PC-9 (cell line): ENCODE measurements at places on chromosomes 4 and X.

- DNase-seq: no peak
Measured at GRCh38 chrX:40391662-40392061, 189.1 kb upstream of the ATP6AP2 start.

DNA sequence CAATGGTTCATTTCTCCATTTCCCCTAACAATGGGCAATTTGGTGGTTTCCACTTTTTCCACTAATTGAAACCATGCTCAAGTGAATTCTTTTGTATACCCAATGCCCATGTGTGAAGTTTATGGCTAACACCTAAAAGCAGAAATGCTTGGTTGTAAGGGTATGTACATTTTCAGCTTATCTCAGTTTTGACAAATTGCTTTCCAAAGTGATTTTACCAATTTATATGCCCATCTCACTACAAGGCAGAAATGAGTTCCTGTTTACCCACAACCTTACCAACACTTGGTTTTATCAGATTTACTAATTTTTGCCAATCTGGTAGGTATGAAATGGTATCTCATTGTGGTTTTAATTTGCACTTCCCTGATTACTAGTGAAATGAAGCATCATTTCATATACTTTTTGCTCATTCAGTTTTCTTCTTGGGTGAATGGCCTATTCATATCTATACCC lies 14.8 kb downstream of the GPR34 start:
- DNase-seq: no peak

GRCh38 chr4:43732829-43733426 lies 715.7 kb downstream of the KCTD8 start:
- no peak for DNase-seq

DNA sequence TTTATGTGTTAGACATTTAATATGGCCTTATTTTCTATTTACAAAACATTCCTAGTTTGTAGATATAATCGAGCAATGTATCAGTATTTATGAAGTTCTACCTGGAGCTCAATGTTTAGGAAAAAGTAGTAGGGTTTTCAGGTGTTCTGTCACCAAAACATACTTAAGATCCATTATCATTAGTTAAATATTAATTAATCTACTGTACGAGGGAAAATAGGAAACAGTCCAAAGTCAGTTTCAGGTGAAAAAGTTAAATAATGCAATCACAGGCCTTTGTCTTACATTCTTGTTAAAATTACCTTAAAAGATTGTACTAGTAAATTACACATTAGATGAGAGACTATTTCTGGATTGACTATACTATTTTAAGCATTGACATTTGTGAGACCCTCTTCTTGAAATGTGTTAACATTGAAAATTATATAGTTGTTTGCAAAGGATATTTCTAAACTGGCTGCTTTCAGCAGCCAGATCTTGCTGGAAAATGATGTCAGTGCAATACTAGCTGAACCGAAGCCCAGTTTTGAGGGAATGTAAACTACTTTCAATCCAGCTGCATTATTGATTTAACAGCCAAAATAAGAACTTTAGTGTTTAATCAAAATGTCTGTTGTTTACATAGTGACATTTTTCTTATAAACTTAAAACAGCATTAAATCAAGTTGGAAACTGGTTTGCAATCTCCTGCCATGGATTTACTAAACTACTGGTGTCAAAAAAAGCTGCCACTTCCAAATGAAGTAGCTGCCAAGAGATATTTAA lies 19.3 kb downstream of the GUCY1B1 start:
- no peak for DNase-seq

DNA sequence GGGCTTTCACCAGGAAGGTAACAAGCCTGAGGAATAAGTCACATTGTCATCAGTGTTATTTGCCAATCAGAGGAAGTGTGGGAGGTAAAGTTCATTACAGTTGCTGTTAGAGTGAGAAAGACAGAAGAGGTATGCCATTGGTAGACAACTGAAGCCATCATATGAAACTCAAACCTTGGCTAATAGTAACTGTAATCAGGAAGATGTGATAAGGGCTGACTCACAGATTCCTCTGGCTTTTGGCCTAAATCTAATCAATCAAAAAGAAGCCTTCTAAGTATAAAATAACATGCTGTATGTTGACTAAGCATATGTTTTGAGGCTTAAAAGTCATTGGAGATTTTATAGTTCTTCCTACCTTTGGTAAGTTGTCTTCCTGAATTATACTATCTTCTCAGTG lies 242.8 kb downstream of the PCDH7 start:
- DNase-seq: no peak

GRCh38 chr4:98661371-98662054 lies 3.1 kb upstream of the TSPAN5 start:
- DNase-seq: no peak

DNA sequence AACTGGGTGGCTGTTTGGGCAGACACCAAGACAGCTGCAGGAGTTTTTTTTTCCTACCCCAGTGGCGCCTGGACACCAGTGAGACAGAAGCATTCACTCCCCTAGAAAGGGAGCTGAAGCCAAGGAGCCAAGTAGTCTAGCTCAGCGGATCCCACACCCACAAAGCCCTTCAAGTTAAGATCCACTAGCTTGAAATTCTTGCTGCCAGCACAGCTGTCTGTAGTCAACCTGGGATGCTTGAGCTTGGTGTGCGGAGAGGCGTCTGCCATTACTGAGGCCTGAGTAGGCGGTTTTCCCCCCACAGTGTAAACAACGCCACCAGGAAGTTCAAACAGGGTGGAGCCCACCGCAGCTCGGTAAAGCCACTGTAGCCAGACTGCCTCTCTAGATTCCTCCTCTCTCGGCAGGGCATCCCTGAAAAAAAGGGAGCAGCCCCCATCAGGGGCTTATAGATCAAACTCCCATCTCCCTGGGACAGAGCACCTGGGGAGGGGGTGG lies 171.4 kb downstream of the ARHGEF9 start:
- DNase-seq: no peak

DNA sequence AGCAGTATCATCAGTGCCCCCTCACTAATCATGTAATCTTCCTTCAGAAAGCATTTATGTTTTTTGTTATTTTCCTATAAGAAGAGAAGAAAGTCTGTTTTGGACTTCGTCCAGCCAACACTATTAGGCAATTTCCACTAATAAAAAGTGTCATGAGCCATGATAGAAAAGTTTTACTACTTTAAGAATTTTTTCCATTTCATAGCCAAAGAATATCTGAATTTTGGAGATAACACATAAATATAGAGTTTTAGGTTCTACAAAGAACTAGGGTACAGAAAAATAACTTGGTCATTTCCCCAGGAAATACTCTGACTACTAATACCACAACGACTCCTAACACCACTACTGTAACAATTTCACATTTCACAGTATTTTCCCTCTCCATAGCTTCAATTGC lies 41.8 kb upstream of the VEGFC start:
- DNase-seq: no peak
